ENCODE measurements at places on chromosomes 5 and 9.

GRCh38 chr9:110121170-110121569 is 86.8 kb downstream of the C9orf152 start:
- DNase-seq, result no peak

- DNase-seq, result no peak
Observed at GRCh38 chr5:133293960-133294359, 242.1 kb downstream of the HSPA4 start.

- no peak for DNase-seq
Observed at GRCh38 chr5:131979816-131980215, 31.6 kb downstream of the ACSL6 start.

DNA sequence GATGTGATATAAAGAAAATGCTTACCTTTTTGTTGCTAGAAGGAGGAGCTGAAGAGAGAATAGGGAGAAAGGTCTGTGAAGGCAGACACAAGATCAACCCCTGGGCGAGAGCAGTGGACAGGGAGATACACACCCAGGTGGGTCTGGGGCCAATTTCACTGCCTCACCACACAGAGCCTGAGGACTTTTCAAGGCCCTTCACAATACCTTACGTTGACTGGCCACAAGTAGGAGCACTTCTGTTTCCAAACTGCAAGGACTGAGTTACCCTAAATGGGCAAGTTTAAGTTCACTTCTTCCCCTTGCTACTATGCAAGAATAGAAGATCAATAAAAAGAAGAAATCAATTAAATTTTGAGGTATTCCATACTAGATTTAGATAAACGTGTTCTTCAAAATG is 174.5 kb upstream of the SLC12A2 start:
- no peak for DNase-seq

- no peak for DNase-seq
Observed at GRCh38 chr9:81156381-81156780, 533.0 kb downstream of the TLE1 start.

DNA sequence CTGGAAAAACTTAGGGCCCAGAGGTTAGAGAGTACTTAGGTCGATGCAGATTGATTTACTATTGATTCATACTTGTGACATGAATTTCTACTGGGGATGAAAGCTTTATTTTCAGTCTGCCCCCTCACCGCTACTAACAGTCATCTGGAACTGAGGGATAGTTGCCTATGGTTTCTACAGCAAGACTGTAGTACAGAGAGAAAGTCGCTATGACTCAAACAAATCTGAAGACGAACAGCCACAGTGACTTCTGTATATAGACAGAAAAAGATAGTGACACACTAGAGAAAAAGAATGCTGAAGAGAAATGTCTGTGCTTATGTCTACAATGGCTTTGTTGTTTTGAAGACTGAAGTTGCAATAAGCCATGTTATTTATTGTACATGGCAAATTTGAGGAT is 17.3 kb downstream of the OR13D1 start:
- DNase-seq, result no peak

GRCh38 chr5:96404191-96404867 is 28.7 kb downstream of the PCSK1 start:
- no peak for DNase-seq
